ENCODE measurements at places on chromosomes 1 and 21. TPM values are rescaled to one million over a fixed set of nuclear protein-coding genes. Genes with fewer than 3 reads are reported as not detected.

DNA sequence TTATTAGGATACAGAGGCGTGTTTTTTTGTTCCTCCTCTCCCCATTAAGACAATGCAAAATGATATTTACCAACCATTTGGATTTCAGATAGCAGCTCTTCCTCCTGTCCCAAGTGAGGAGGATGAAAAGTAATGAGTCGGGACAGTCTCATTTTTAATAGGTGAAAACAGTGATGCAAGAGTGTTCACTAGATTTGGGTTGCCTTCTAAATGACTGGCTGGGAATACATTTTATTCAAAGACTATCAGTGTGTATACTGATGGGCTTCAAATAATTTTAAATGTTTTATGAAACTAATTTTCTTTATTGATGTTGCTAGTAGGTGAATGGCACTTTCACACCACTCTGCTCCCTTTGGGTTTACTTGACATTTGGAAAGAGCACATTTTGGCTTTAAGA lies 2.1 kb downstream of the RCOR3 start:
- DNase-seq, result no peak

GRCh38 chr1:174676856-174677255 lies 229.1 kb downstream of the GPR52 start:
- DNase-seq, result no peak

The TTC22 gene
- total RNA-seq, result 1.7 TPM

The PKLR gene
- not detected for total RNA-seq

- DNase-seq, result no peak
Observed at GRCh38 chr1:231639819-231640218, 13.2 kb downstream of the DISC1 start.

The FHL3 gene
- total RNA-seq, result 20.7 TPM

DNA sequence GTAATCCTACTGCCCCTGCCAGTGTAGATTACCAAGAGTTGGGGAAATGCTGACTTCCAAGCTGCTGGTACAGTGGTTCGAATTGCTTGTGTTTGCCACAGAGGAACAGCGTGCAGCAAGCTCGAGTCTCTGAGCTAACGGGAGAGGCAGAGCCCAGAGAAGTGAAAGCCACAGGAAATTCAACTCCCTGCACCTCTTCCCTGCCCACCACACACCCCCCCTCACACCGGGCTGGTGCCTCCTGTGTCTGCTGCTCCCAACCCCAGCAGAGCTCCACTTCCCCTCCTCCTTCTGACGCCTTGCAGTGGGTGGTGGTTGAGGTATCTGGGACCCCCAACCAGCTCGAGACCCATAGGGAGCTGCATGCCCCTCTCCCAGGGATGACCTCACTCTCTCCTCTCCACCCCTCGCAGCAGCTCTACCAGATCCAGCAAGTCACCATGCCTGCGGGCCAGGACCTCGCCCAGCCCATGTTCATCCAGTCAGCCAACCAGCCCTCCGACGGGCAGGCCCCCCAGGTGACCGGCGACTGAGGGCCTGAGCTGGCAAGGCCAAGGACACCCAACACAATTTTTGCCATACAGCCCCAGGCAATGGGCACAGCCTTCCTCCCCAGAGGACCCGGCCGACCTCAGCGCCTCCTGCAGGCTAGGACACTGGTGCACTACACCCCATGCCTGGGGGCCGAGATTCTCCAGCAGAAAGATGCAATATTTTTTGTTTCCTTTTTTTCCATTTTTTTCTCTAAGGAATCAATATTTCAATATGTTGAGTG lies 13.1 kb upstream of the KCNQ4 start:
- DNase-seq, result no peak
